Calu3 (cell line): ENCODE measurements at places on chromosomes 2 and 18.

DNA sequence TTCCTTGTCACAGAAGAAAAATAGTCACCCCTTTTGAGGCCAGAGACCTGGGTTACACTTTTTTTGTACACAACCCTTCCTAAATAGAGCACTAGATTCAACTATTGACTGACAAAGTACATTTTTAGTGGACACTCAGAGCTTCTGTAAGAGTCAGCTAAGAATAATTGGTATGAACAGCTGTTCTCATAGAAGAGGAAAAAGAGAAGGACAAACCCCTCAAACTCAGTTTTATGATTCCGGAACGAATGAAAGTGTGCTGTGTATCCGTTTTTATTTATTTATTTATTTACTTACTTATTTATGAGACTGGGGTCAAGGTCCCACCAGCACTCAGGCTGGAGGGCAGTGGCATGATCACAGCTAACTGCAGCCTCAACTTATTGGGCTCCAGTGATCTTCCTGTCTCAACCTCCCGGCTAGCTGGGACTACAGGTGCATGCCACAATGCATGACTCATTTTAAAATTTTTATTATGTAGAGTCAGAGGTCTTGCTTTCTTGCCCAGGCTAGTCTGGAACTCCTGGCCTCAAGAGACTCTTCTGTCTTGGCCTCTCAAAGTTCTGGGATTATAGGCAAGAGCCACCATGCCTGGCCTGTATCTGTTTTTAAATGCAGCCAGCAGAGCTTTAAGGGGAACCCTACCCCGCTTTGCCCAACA lies 36.0 kb upstream of the FZD5 start:
- no peaks in the 10 kb centered on the region for H3K36me3 ChIP-seq
- peaks cover 35% of the 10 kb centered on the region for H3K4me1 ChIP-seq
- H3K27me3 ChIP-seq = no peaks in the 10 kb centered on the region
- DNase-seq = peak; percentile 41
- H3K4me3 ChIP-seq = no peak overlapping the region

DNA sequence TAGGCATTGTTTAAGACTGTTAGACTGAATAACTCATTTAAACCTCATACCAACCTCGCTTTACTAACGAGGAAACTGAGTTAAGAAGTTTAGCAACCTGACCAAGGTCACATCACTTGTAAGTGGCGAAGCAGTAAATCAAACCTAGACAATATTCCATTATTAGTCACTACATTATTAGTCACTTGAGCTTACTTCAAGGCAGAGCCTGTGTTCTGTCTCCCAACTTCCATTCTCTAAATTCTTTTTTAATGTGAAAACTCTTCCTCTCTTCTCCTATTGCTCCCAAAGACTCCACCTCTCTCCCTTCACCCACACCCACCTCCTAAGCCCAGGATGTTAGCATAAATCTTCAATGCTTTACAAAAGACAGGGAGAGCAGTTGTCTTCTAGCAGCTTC lies 156.5 kb downstream of the ARL6IP6 start:
- no peak for DNase-seq
- H3K27ac ChIP-seq = no peak overlapping the region
- no peak overlapping the region for H3K4me3 ChIP-seq
- no peaks in the 10 kb centered on the region for H3K36me3 ChIP-seq

DNA sequence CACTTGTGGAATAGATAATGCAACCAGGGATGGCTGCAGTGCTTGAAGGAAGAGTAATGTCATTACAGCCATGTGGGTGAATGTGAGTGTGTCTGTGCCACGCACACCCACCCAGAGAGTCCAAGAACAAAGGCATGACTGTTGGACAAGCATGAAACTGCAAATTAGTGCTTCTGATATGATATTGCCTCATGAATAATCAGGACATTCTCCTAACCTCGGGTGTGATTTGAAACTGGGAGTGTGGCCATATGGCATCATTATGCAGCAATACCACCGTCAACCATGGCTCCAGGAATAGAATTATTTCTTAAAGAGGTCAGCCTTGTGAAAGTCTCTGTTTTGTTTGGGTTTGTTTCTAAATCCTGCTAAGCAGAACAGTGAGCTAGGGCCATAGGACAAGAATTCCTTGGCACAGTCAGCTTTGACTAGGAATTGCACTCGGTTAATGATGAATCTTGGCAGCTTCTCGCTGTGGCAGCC lies 678.0 kb upstream of the RAB6C start:
- H3K4me3 ChIP-seq = no peak overlapping the region
- no peak overlapping the region for H3K27ac ChIP-seq
- H3K4me1 ChIP-seq = no peaks in the 10 kb centered on the region
- H3K27me3 ChIP-seq = no peaks in the 10 kb centered on the region
- H3K36me3 ChIP-seq = no peaks in the 10 kb centered on the region
- no peak for DNase-seq

GRCh38 chr18:7291046-7291445 lies 60.2 kb downstream of the LRRC30 start:
- peaks cover 13% of the 10 kb centered on the region for H3K27me3 ChIP-seq
- no peak overlapping the region for H3K4me3 ChIP-seq
- no peak for DNase-seq
- no peak overlapping the region for H3K27ac ChIP-seq
